ENCODE measurements at places on chromosomes 11 and 22.
A peak's percentile ranks its signal among the peaks of the same experiment; 100 is the strongest.

GRCh38 chr11:79720115-79720514 lies 279.3 kb upstream of the TENM4 start:
- no peak for DNase-seq

DNA sequence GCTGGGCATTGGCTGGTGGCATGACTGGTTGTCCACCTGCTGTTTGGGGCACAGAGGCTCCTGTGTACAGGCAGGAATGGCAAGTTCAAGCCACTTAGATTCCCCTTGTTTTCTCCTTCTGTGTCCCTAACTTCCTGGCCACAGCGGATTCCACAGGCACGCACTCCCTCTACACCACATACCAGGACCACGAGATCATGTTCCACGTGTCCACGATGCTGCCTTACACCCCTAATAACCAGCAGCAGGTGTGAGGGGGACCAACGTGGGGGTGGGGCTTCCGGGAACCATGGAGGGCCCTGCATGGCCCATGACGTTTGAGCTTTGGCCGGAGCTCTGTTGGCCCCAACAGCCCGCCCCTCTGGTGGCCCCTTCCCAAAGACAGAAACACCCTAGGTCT lies 7.8 kb downstream of the SIPA1 start:
- no peak for DNase-seq

- DNase-seq = no peak
These were observed 24.5 kb downstream of the DLG2 start for GRCh38 chr11:85602526-85603213.

GRCh38 chr22:27581688-27582087 lies 219.9 kb downstream of the MN1 start:
- DNase-seq = no peak

- DNase-seq = no peak
These were observed 10.1 kb downstream of the BMAL1 start for GRCh38 chr11:13287681-13288080.

DNA sequence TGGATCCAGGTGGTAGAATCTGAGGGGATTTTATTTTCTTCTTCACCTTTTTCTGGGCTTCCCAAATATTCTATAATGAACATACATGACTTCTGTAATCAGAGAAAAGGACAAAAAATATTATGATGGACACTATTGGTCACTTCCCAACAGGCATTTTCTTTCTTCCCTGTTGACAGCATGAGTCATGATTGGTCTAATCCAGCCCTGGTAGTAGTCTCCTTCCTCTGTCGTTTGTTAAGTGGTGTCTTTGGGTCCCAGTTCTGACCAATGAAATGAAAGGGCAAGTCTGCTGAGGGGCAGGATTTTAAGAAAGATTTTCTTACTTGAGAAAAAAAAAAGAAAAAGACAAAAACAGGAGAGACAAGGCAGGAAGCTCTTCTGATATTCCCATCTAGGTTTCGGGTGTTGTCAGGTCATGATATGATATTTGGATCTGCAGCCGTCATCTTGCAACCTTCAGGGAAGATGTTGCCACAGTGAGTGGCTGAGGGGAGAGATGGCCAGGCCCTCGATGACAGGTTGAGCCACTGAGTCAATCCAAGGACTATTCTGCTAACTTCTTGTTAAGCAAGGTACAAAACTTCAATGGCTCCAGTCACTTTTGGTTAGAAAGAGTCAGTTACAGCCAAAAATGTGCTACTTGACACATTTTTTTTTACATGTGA lies 23.3 kb upstream of the PLEKHB1 start:
- DNase-seq = no peak

DNA sequence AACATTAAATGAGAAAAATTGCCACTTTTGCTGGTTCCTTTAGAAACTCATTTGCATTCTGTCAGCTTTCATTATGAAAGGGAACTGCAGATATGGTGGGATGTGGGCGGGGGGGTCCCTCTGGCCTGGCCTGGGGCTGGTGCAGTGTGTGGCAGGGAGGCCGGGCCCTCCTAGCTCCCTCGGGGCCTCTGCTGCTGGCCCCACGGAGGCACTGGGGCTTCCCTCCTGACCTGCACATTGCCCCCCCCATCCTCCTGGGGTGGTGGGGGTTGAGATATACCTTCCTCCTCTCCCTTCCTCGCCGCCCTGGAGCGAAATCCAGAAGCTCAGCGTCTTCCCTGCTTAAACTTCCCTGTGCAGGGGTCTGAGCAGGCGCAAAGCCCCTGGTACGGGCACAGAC lies 1005.9 kb downstream of the BRD1 start:
- no peak for DNase-seq

GRCh38 chr22:49705972-49706352 lies 121.7 kb downstream of the BRD1 start:
- DNase-seq = no peak

DNA sequence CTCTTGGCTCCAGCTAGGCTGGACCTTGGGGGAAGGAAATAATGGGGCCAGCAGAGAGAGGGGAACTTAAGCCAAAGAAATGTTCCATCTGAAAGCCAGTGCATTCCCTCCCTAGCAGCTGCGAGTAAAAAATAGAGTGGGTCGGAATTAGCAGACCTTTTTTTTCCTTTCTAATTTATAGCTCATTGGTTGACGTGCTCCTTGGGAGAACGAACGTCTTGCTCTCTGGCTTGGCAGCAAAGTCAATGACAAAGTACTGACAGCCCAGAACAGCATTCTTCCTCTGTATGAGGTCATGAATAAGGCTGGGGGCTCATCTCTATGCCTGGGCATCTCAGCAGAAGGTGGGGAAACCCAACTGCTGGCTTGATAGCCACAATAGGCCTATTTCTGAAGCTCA lies 65.0 kb downstream of the SEZ6L start:
- no peak for DNase-seq

GRCh38 chr22:41181349-41182241 lies 23.5 kb upstream of the L3MBTL2 start:
- DNase-seq = no peak

GRCh38 chr11:27158456-27159334 lies 118.1 kb downstream of the BBOX1 start:
- DNase-seq = no peak

DNA sequence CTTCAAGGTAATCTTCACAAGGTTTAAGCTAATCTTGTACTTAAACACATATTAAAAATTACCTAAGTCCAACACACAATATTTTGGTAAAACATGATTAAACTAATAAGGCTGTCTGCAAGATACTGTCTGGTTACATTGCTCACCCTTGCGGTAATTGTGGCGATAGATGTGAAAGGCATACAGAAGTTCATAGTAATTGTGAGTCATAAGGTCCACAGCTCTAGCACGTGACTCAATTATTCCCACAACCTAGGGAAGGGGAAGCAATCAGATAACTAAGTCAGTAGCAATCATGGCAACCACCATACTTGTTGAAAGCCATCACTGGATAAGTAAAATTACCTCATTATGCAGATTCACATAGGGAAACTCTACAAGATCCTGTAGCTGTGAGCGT lies 30.5 kb upstream of the FNBP4 start:
- DNase-seq = peak; percentile 6

DNA sequence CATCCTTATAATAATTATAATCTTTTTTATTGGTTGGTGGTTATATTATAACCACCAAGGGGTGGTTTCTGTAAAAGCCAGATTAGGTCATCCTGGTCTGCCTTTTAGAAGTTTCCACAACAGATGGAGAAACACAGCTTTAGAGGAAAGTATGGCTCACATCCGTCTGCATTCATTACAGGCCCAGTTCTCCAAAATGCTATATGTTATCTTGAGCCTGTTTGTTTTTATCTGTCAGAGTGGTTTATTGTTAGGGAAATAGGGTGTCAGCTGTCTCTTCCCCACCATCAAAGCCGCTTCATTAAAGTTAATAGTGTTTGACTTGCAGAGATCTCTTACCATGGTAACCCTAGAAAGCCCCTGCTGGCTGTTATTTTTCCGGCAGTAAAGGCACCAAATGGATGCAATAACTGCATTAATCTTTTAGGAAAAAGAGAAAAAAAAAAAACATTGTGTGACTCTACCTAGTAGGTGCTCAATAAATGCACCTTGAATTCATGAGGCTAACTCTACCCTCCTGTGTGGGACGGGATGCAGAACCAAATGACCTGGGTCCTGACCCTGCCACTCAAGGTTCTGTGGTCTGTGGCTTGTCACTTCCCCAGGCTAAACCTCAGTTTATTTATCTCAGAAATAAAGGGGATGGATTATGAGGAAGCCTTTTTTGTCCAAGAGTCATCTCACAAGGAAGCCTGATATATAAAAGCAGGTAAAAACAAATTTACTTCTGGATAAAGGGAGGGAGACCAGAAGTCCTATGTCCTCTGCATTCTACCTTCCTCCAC lies 118.3 kb downstream of the WT1 start:
- no peak for DNase-seq

- DNase-seq = no peak
These were observed 669 bp downstream of the MICAL3 start for GRCh38 chr22:18023509-18024275.

GRCh38 chr11:65962141-65962564 lies 619 bp downstream of the SART1 start:
- no peak for DNase-seq

DNA sequence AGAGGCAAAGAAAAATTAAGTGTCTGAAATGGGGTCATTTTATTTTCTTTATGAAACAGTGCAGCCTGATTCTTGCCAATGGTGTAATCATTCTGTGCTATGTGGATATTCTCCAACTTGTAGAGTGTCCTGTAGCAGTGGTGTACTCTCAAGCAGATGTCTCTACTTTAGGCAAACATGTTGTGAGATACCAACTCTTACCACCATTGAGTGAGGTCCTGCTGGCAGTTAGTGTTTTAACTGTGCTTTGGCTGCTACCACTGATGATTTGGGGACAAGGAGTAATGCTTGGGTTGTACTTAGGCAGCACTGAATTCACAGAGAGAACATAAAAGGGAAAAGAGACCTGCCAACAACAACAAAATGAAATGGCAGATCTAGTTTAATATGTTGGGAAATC lies 122.5 kb downstream of the APIP start:
- no peak for DNase-seq

DNA sequence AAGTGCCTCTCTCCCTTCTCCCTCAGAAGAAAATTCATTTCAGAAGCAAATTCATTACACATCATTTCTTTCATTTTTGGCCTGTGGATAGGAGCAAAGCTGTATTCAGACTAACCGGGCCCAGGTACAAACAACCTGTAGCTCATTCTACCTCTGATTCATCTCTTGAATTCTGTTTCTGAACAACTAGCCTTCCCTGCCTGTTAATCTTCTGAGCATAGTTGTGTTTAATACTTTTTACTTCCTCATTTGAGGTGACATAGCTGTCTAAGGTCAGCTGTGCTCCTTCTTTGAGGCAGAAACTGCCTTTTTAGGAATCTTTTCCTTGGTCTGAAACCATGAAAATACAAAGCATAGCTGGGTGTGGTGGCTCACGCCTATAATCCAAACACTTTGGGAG lies 12.6 kb upstream of the IL18BP start:
- no peak for DNase-seq

DNA sequence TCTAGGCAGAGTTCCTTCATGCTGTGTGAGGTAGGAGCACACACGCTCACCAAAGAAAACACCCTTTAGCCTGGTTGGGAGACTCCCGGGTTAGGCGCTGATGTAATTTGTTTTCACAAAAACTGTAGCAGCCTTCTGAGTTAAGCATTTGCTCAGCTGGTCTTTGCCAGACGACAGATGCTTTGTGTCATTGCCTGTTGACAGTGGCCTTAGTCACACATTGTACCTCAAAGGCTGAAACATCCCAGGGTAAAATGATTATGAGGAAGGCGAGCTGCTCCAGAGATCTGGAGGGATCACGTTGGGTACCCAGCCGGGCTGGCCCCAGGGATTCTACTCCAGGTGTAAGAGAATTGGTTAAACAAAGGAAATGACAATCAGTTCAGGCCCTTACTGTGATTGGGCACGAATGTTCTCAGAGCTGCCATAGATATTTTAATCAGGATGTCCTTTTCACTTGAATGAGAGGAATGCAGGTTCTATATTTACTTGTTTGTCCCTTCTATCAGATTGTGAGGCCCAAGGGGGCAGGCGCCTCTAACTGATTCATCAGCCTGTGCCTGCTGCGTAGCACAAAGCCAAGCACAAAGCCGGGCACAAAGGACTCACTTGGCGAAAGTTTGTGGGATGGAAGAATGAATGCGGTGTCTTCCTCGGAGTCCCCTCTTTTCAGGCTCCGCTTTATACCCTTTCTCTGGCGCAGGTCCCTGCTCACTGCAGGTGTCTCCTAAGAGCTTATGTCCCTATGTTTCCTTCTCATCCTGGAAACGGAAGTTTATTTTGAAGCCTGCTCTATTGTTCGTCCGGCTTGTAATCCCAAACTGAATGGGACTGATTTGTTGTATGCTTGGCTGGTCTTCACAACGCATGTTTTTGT lies 47.1 kb downstream of the ADM start:
- no peak for DNase-seq

DNA sequence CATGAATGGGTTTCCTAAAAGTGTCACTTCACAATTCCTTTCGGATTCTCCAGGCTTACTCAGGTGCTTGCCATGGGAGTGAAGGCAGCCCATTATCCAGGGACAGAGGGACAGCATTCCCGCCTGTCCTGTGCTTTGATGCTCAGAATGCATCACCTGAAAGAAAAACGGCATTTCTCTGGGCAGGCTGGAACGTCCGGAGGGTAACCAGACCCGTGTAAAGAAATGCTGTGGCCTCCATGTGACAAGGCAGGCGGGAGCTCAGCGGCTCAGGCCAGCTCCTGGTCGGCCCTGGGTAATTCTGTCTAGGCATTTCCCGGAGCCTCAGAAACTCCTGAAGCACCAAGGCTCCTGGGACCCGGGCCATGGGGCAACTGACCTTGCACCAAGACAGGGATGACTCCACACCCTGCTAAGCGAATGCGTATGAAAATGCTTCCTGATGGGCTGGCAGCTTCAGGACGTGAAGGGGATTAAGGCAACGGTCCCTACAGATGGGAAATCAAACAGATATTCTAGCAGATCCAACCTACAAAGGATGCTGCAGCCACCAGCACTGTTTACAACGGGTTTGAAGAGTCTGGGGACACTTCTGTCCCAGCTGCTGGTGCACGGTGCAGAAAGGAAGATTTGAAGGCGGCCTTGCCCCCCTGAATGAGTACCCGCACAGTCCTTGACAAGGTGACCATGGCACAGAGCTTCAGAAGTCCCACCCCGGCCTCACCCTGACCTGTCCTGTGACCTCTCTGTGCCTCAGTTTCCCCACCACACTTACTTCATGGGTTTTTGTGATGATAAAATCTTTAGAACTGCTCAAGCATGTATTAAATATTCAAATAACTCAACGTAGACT lies 13.6 kb upstream of the FGF3 start:
- DNase-seq = no peak

DNA sequence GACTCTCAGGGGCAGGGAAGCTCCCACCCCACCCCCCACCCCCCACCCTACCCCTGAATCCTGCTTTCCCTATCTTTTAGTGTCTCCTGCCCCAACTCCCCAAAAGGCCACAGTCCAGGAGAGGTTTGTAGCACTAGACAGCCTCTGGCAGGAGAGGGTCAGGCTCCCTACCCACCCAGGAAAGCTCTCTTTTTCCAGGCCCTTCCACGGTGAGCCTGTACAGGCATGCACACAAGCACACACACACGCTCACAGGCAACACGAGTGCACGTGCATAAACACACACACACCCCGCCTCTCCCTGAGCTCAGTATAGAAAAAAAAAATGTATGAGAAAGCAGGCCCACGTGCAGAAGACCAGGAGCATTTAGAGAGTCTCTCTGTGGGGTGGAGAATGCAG lies 414.0 kb downstream of the MN1 start:
- DNase-seq = no peak

All from activated CD4-positive, CD25-positive, alpha-beta regulatory T cell (primary cell).